Body of pancreas (tissue), 4 donors: ENCODE measurements at places on chromosomes 12 and 14. TPM values are rescaled to one million over a fixed set of nuclear protein-coding genes. Genes with fewer than 3 reads are reported as not detected.

The SLC17A8 gene
- total RNA-seq: not detected

The SP1 gene
- total RNA-seq: 16.8 TPM

GRCh38 chr12:61037792-61038191, 1222.4 kb upstream of the USP15 start:
- H3K36me3 ChIP-seq: no peaks in the 10 kb centered on the region
- no peaks in the 10 kb centered on the region for H3K4me1 ChIP-seq
- no peak for DNase-seq
- no peak overlapping the region for H3K4me3 ChIP-seq
- no peaks in the 10 kb centered on the region for H3K27me3 ChIP-seq
- no peak overlapping the region for H3K27ac ChIP-seq

The OVCH1 gene
- total RNA-seq: 0.52 TPM

DNA sequence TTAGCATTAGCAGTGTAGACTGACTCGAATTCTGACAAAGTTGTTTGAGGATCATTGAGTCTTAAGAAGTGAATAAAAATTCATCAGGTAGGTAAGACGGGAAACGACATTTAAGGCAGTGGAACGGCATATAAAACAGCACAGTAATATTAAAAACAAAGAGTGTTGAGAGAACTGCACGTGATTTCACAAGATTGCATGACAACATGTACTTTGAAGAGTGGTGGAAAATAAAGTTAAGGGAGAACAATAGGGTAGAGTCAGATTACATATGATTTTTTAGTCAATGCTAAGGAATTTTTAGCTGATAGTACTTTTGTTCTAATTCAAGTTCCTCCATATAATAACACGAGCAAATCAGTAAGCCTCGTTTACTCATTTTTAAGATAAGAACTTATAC, 115.4 kb downstream of the SOX5 start:
- no peak overlapping the region for H3K4me3 ChIP-seq
- H3K27me3 ChIP-seq: no peaks in the 10 kb centered on the region
- no peak overlapping the region for H3K27ac ChIP-seq
- DNase-seq: no peak

- H3K4me1 ChIP-seq: peaks cover 26% of the 10 kb centered on the region
- no peak overlapping the region for H3K4me3 ChIP-seq
- no peaks in the 10 kb centered on the region for H3K27me3 ChIP-seq
- H3K36me3 ChIP-seq: no peaks in the 10 kb centered on the region
Measured at GRCh38 chr12:98699586-98699985, 54.5 kb downstream of the APAF1 start.

- no peaks in the 10 kb centered on the region for H3K36me3 ChIP-seq
- no peak for DNase-seq
- H3K27ac ChIP-seq: no peak overlapping the region
- H3K4me1 ChIP-seq: no peaks in the 10 kb centered on the region
- H3K4me3 ChIP-seq: no peak overlapping the region
Measured at GRCh38 chr14:42421377-42422078, 814.9 kb downstream of the LRFN5 start.

The REM2 gene
- total RNA-seq: not detected

The GRIP1 gene
- total RNA-seq: 17.8 TPM

GRCh38 chr14:105173901-105174894, 5.6 kb upstream of the JAG2 start:
- no peak overlapping the region for H3K4me3 ChIP-seq
- H3K27me3 ChIP-seq: no peaks in the 10 kb centered on the region
- no peak for DNase-seq
- peaks cover 66% of the 10 kb centered on the region for H3K4me1 ChIP-seq
- no peak overlapping the region for H3K27ac ChIP-seq
- no peaks in the 10 kb centered on the region for H3K36me3 ChIP-seq

DNA sequence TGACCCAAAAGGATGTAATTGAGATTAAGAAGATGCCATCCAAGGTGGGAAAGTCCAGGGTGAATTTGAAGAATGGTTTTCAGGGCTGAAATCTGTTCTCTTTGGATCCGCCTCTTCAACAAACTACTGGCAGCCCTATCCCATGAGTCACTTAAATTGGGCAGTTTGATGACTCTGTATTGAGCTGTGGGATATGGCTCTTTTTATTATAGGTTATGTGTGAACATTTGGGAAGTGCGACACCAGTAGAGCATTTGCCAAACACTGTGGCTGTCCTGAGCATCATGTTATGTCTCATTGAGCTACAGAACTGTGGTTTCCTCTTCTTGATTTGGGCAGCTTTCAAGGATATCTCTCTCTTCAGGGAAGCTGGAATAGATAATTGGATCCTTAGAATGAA, 22.3 kb downstream of the IFT43 start:
- H3K4me1 ChIP-seq: peaks cover 9% of the 10 kb centered on the region
- H3K27me3 ChIP-seq: no peaks in the 10 kb centered on the region
- DNase-seq: no peak
- peaks cover 3% of the 10 kb centered on the region for H3K36me3 ChIP-seq
- H3K27ac ChIP-seq: no peak overlapping the region
- H3K4me3 ChIP-seq: no peak overlapping the region

DNA sequence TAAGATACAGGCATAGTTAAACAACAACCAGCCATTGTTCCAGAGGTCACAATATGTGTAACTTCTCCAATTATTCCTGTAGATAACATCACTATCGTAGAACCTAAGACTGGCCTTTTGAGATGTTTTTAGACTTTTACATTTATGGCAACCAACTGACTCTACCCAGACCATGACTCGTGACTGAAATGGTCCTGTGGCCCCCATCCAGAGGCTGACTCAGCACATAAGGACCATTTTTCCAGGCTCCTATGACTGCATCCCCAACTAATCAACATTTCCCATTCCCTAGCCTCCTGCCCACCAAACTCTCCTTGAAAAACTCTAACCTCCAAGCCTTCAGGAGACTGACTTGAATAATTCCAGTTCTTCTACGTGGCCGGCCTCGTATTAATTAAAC, 52.6 kb upstream of the NID2 start:
- H3K36me3 ChIP-seq: no peaks in the 10 kb centered on the region
- DNase-seq: no peak
- no peak overlapping the region for H3K4me3 ChIP-seq
- H3K27ac ChIP-seq: no peak overlapping the region
- no peaks in the 10 kb centered on the region for H3K27me3 ChIP-seq
- H3K4me1 ChIP-seq: peaks cover 10% of the 10 kb centered on the region

The SDR9C7 gene
- not detected for total RNA-seq
